ENCODE measurements at places on chromosomes 2 and 18.
A peak's percentile ranks its signal among the peaks of the same experiment; 100 is the strongest.

DNA sequence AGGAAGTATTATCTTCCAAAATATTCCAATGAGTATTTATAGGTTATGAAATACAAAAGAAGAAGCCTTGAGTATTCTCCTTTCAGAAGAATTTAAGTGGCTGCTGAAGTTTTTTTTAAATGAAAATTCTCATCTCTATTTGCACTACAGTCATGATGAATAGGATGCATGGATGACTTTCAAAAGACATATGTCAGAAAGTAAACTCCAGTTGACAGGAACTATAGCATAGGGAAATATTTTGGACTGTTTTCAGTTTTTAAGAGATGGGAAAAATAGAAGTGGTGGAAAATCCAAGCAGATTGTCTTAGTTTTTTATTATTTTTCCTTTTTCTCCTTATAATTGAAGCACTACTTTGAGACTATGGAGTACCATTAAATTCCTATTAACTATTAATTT, 825.1 kb upstream of the FSHR start:
- no peak for DNase-seq

DNA sequence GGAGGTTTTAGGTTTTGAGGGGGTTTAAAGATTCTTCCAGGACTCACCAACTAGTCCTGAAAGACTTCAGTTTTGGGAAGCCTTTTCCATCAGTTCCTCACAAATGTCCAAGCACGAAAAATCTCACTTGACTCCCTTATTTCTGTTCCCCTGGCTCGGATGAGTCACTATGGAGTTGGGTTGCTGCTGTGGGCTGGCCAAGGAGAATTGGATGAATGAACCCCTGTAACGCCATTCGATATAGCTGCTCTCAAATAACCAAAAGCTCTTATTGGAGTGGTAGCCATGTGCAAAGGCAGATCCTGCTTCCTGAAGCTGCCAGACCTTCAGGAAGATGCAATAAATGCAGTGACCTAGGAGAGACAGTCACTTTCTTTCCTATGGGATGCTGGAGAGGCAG, 417.0 kb downstream of the ZNF521 start:
- DNase-seq, result no peak

GRCh38 chr2:218988650-218989049, 3.7 kb upstream of the FEV start:
- no peak for DNase-seq

GRCh38 chr2:20304411-20304810, 46.2 kb downstream of the PUM2 start:
- DNase-seq, result no peak

DNA sequence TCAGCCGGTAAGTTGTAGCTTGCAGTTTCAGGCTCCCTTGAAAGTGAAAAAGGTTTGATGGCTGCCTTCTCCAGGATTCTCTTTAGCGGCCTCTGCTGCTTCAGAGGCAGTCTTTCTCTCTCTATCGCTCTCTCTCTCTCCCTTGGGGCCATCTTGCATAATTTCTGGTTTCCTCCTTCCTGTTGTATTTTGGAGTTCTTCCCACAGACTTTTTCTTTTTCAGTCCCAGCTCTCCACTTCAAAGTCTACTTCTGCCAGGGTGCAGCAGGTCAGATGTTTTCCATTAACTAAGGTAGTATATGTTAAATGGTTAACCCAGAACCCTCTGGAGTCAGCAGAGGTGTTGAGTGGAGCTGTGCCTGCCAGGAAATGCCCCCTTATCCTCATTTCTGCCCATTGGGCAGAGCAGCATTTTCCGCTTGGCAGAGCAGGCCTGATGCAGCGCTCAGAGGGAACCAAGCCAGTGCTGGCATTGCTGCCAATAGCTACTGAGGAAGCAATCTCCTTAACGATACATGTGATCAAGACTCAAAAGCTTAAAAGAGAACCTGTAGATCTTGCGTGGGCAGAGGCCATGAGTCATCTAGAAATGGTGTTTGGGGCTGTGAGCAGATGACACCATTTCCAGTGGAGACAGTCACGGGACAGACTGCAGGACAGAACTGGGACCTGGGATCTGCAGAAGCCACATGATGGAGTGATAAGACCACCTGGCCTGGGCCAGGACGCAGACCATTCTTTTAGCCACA, 20.8 kb downstream of the DBI start:
- no peak for DNase-seq

DNA sequence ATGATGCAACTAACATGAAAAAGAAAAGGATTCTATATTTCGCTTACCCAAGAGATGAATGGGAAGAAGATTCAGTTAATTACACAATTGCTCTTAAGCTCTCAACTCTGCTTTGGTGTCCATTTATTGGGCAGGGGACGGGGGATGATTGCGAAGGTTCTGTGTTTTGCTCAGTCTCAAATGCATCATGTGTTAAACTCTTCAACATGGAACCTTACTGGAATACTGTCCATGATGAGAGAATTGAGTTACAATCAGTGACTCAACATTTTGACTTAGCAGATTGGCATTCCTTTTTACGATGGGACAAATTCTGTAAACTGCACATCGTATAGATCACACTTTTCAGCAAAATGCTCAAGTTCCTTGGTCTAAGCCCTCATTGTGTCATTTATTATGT, 135.6 kb downstream of the RBMS1 start:
- no peak for DNase-seq

GRCh38 chr18:6885006-6885481, 155.5 kb downstream of the ARHGAP28 start:
- no peak for DNase-seq

GRCh38 chr18:35703043-35703688, 121.6 kb downstream of the GALNT1 start:
- DNase-seq, result no peak

- no peak for DNase-seq
Measured at GRCh38 chr2:148819019-148819585, 55.9 kb upstream of the KIF5C start.

DNA sequence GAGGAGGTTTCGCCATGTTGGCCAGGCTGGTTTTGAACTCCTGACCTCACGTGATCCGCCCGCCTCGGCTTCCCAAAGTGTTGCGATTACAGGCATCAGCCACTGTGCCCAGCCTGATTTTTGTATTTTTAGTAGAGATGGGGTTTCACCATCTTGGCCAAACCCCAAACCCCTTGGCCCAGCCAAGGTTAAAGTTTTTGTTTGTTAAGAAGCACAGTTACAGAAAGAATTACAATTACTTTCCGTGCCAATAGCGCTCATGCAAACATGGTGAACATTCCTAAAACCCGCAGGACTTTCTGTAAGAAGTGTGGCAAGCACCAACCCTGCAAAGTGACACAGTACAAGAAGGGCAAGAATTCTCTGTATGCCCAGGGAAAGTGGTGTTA, 26.1 kb downstream of the ITSN2 start:
- DNase-seq, result no peak

- no peak for DNase-seq
Measured at GRCh38 chr2:70062270-70062669, 25.0 kb upstream of the PCBP1 start.

DNA sequence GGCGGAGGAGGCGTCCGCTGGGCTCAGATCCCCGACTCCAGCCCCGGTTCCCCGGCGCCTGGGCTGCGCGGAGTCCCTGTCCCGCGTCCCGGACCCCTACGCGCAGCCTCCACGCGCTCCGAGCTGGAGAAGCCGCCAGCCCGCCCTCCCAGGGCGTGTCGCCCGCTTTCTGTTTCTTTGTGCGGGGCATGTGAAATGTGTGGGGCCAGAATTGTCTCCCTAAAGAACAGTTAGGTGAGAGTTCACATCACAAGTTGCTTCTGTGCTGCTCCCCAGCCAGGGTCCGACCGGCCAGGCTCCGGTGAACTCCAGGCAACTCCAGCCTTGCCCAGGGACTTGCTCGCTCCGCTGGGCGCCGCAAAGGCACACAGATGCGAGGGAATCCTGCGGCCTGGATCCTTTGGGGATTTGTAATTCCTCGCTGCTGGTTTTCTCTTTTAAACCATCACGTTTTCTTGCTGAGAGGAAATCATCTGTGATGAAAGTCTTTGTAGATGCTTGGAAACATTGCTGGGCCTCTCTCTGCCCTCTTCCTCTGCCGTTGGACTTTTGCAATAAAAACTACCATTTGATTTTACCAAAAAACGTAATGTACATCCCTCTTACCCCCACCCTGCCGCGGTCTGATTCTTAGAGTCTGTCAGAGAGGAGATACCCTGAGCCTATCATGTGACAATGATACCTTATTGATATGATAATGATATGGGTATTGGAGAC, 631 bp downstream of the GYPC start:
- DNase-seq, result no peak

- no peak for DNase-seq
Measured at GRCh38 chr2:20957788-20958525, 85.9 kb downstream of the APOB start.

DNA sequence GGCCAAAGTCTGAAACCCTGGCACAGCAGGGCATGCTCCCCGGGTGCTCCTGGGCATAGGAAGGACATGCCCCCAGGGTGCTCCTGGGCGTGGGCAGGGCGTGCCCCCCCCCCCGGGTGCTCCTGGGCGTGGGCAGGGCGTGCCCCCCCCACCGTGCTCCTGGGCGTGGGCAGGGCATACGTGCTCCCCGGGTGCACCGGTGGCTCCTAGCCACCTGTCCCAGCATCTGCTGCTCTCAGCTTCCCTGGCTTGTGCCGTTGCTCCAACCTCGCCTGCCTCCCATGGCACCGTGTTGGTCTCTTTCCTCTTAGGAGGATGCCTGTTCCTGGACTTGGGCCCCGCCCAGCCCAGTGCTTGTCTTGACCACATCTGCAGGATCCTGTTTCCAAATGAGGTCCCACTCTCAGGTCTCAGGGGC, 95.6 kb upstream of the CTDP1 start:
- DNase-seq, result no peak

GRCh38 chr2:234454433-234454832, 42.4 kb downstream of the ARL4C start:
- no peak for DNase-seq

DNA sequence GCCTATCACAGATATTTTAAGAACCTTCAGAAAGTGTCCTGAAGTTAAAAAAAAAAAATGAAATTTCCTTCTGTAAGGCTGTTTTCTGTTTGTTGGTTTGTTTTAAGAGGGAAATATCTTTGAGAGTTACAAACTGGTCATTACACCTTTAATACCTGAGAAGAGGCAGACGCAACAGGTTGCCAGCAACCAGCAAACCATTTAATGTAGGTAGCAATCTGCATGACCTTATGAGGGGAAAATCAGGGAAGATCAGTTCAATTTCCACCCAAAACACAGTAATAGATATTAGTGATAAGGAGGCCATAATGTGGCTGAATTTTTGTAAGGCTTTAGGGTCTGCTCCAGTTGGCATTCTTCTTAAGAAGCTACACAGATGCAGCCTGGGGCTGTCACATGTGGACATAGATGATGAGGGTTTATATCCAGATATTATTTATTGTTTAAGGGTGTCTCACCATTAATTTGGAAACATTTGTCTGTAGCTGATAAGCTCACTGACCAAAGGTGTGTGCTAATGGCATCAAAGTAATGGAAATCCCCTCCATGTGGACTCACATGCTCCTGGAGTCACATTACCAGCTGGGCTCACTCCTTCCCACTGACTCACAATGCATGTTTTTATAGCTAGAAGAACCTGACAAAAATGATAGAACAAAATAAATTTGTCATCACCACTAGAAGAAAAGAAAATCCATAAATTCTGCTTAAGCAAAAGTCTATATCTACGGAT, 83.5 kb upstream of the DTNA start:
- DNase-seq, result no peak

- no peak for DNase-seq
Measured at GRCh38 chr2:232892843-232893242, 22.8 kb downstream of the SNORC start.

DNA sequence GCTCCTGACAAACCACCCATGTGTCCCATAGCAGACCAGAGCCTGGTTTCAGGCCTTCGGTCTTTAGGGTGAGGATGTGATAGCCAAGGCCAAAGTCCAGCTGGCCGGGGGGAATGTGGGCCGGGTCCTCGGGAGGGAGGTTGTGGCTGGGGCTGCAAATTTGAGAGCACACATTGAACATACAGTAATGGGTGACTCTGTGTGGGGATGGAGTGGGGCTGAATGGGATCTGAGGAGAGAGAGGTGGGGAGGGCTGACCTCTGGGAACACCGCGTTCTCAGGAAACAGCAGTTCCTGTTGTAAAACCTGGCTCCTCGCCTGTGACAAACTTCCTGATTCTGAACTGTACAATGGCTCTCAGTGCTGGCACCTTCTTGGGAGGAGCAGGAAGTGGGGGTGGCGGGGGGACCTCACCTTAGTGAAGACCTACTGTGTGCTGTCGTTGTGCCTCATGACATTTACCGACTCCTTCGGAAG, 48.8 kb downstream of the MCFD2 start:
- DNase-seq, result no peak

- DNase-seq, result no peak
Measured at GRCh38 chr2:32960238-32960637, 13.5 kb downstream of the LTBP1 start.

GRCh38 chr2:190382851-190383250, 25.3 kb upstream of the MFSD6 start:
- DNase-seq, result peak; percentile 15

DNA sequence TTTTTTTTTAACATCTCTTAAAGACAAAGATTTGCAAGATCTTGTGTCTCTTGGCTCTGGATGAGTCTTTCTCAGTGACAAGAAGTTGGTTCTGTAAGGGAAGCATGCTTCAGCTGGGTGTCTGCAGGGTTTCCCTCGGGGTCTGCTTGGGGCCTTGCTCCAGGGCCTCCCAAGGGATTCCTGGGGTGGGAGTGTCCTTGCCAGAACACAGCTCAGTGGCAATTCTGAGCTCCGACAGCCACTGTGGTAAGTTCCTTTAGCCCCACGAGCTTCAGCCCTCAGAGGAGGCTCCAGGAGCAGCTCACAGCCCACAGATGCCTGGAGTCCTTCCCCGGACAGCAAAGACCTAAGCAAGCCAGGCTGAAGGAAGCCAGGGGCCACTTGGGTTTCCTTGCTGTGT, 52.4 kb downstream of the EMX1 start:
- no peak for DNase-seq

DNA sequence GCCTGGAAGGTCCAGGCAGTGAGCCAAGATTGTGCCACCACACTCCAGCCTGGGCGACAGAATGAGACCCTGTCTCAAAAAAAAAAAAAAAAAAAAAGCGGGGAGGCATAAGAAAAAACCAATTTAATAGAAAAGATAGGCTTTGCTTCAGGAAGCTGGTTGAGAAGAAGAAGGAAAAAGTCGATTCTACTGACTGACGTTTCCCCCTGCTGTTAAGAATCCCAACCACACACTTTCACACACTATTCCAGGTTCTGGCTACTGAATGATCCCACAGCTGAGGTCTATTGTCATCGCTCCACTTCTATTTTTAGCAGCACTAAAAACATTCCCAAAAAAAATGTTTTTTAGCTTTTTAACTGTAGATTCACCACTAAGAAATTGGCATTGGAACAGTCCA, 6.7 kb upstream of the CHCHD5 start:
- DNase-seq, result no peak

DNA sequence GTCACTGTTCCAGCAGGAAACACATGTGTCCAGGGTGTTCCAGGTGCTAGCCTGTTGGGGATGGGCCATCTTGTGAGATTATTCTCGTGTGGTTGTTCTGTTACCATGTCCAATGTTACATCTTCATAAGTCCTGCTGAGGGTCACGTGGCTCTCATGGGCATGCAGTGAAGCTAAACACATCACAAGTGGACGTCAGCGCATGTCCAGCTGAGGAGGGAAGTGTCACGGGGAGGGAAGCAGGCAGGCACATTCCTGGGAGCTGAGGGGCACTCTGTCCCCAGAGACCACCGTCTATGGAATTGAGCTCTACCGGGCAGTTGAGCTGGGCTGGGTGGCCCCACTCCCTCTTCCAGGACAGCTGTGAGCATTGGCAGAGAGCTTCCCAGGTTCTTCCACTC, 155.3 kb upstream of the TWIST2 start:
- no peak for DNase-seq

Data from activated CD8-positive, alpha-beta memory T cell treated with anti-CD3 and anti-CD28 coated beads for 4 hours (primary cell).